Activated CD4-positive, alpha-beta T cell treated with anti-CD3 and anti-CD28 coated beads for 36 hours (primary cell): ENCODE measurements at places on chromosomes 4 and X.

DNA sequence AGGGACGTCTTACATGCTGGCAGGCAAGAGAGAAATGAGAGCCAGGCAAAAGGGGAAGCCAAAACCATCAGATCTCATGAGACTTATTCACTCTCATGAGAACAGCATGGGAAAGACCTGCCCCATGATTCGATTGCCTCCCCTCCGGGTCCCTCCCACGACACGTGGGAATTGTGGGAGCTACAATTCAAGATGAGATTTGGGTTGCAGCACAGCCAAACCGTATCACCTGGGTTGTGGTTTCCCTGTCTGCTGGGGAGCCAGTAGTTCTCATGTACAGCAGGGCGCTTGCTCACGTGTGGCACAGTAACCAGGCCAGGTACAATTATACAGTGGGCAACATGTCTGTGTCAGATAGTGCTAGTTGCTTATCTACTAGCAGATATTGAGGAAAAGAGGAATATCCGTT lies 11.1 kb upstream of the RS1 start:
- DNase-seq = no peak

- peak; percentile 16 for DNase-seq
These were observed 840 bp downstream of the ZNF711 start for GRCh38 chrX:85244450-85245211.

DNA sequence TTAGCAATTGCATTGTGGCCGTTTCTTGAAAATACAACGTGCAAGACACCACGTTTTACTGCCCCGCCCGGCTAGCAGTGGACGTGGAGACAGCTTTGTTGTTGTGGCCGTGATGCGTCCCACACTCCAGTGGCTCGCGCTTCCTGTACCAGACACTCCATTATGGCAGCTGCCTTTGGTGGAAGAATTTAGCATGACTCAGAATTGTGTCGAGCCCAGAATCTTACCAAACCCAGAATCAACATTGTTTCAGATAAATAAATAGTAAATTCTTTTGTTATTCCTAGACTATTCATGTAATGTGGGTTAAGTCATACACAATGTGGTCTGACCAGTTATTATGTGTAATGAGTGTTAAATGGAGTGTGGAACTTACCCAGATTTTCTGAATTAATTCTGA lies 25.3 kb upstream of the S100P start:
- DNase-seq = no peak

- no peak for DNase-seq
These were observed 115.5 kb downstream of the DCTD start for GRCh38 chr4:182801636-182802035.

DNA sequence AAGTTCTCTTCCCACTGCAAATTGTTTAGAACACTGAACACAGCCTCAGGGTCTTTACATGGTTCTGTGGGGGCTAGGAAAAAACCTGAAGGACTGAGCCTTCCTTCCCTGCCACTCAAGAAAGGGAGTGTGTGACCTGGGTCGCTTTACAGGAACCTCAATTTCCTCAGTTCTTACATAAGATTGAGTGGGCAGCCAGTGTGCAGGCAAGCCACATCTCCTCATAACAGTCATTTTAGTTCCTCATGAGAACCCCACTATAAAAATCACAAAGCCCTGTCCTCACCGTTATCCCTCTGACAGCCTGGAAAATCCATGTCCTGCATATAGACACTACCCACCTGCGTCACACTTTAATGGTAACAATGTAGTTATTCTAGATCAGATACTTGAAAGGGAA lies 2.1 kb upstream of the ETDC start:
- DNase-seq = no peak

DNA sequence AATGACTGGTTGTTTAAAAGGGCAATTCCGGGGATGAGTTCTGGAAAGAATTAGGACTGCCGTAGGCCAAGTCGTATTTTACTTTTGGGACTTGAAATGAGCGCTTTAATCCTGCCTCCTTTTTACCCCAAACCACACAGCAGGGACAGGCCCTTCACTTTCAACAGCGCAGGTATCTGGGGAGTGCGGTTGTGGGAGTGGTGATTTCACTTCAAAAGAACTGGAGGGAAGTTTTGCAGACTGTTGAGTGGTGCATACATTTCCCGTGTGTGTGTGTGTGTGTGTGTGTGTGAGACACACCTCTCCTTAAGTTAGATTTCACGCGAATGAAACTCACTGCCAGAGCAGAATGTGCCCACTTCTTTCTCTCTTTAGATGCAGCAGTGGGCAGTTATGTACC lies 2.8 kb downstream of the NHS start:
- peak; percentile 70 for DNase-seq

GRCh38 chrX:13607996-13608365 lies 38.6 kb downstream of the EGFL6 start:
- DNase-seq = no peak

GRCh38 chrX:21975812-21976211 lies 35.3 kb downstream of the SMS start:
- DNase-seq = no peak

DNA sequence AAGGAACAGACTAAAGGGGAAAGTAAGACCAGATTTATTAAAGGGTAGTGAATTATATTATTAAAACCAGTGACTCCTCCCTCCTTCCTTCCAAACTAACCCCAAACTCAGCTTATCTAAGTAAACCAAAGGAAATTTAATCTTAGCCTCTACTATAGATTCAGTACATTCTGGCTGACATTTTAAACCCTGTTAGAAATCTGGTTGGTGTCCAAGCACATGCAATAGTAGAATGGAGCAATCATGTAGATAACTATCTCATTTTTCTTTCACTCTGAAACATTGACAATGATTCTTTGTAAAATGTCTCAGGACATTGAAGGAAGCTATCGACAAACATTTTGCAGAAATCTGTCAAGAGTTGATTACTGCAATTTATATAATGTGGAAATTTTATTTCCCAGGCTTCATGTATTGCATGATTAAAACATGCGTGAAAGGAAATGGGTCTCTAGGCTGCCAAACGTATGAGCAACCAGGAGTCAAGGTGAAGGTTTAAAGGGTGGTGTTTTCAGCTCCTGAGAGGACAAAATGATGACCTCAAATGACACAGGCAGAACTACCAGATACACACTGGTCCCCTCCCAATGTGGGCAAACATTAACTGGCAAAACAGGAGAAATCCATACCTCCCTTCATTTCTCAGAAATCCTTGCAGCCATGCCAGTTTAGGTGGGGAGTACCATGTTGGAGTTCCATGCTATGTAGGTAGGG lies 58.2 kb upstream of the RBM47 start:
- no peak for DNase-seq

DNA sequence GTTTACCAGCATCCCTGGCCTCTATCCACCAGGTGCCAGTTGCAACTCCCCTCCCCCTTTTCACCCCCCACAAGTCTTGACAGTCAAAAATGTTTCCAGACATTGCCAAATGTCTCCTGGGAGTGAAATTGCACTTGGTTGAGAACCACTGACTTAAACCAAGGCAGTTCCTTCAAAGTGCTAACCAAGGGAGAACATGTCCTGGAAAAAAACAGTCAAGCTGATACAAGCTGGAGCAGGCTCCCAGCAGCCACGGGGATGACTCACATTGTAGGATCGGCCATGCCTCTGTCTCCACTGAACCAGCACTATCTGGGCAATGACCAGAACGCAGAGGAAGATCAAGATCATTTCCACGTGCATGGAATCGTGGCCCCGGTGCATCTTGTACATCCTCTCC lies 11.4 kb downstream of the RNF175 start:
- no peak for DNase-seq

DNA sequence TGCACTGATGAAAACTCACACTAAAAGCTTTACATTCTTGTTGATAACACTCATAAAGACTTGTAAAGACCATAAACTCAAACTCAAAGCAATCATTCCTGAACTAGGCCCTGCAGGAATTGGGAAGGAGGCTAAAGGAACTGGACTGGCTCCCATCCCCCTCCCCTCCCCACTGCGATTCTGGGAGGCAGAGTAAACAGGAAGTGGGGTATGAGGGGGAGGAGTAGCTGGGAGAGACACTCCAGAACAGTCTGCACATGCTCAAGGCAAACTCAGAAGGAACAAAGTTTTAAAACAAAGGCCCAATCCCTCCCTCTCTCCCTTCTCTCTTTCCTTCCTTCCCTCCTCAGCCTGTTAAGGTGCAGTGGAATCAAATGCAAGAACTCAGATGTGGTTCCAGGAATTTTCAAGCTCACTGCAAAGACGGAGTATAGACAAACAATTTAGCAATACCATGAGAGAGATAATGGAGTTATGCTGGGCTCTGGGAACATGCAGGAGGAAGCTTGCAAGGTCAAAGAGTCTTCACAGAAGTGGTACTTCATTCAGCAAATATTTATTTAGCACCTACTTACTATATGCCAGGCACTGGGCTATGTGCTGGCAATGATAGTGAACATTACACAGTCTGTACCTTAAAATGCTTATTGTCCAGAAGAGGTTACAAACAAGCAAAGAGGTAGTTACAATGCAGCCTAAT lies 15.9 kb downstream of the MID1IP1 start:
- DNase-seq = peak; percentile 18

DNA sequence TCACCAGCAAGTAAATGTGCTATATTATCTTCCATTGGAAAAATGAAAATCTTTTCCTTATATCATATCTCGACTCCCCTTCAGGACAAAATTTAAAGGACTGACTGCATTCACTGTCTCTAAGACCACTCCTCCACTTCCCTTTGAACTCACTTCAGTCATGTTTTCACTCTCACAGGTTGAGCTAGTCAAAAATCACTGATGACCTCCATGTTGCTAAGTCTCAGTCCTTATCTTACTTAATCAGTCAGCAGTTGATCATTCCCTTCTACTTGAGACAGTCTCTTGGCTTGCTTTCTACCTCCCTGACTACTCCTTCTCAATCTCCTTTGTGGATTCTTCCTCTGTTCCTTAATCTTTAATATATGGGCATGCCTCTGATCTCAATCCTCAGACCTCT lies 117.0 kb upstream of the LSM6 start:
- no peak for DNase-seq

GRCh38 chrX:155871934-155872333 lies 9.2 kb upstream of the VAMP7 start:
- DNase-seq = no peak

DNA sequence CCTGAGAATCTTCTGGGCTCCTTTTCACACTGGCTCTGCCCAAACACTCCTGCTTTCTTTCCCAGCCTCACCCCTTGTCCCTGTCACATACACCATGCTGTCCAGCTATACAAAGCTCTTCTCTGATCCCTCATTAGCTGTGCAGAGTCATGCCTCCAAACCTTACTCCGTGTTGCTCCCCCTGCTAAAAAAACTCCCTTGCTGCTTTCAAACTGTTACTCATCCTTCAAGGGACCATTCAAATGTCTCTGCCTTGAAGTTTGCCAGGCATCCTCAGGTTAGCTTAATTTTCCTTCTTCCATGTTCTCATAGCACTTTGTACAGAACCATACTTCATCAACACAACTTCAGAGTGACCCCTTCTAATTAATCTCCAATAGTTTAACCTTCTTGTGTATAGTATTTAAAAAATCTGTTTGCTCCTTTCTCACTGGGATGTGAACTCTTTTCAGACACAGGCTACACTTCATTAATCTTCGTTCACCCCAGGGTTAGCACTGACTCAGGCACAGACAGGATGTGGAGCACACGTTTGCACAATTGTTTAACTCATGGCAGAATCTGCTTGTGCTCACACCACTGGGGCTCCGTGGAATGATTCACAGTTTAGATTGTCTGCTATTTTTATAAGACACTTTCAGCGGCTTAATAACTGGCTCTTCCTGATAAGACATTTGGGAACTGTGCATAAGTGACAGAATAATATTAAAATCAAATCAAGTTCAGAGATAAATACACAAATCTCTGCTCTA lies 21.4 kb upstream of the SEL1L3 start:
- no peak for DNase-seq

DNA sequence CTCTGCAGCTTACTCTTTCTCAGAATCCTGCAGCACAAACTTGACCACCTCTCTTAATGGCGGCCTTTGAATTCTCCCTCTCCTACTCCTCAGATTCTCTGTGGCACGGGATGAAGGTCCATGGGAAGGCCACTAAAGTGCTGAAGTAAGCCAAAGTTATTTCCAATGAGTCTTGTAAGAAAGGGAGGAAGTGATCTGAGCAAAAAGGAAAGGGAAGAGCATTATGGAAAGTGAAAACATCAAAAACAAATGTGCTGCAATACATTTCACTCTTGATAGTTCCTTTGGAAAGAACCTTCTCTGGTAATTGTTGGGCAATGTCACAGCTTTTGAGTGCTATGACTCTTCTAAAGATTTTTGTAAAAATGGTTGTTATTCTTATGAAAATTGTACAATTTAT lies 54.3 kb upstream of the CAMK2D start:
- no peak for DNase-seq
